Activated T-cell treated with anti-CD3 and anti-CD28 coated beads for 48 hours (primary cell): ENCODE measurements at places on chromosomes 16 and 17.

- no peak for DNase-seq
These were observed 22.6 kb downstream of the LRRC36 start for GRCh38 chr16:67349172-67349571.

DNA sequence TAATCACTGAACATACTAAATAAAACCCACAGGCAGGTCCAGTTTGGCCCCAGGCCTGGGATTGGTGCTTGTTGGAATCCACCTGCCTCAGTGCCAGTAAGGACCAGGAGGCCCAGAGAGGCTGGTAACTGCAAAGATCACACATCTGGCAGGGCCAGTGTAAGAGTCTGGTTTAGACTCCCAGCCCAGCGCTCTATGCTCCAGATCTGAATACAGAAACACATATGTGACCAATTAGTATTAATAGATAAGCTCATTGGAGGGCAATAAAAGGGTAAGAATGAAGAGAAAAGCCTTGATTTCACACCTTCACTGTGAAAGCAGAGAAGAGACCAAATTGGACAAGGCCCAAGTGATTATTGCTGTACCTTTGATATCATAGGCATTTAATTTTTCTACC lies 13.6 kb upstream of the CCDC182 start:
- DNase-seq = no peak

- no peak for DNase-seq
These were observed 24.9 kb downstream of the CDRT15 start for GRCh38 chr17:14211801-14212200.

DNA sequence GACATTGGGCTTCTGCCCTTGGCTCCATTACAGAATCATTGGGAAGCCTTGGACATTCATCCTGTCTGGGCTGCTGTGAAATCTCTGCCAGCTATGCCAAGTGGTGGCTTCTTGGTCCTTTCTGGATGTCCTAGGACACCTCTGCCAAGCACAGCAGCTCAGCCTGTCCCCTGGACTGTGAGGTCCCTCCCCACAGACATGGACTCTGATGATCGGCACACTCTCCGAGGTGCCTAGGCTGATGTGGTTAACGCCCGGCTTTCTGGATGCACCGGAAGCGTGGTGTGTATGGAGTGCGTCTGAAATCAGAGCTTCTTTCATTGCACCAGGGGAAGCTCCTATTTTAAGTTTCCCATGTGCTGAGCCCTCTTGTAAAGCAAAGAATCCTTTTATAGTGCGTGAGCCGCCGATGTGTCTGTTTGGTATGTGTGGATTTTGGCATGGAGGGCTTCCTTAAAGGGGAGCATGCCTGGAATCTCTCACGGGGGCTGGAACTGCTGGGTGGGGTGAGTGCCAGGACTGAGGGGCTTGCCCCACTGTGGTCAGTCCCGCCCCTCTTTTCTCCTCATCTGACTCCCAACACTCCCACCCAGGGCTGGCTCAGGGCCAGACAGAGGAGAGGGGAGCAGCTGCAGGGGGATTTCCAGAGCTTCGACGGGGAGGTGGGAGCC lies 7.0 kb upstream of the ARHGAP23 start:
- DNase-seq = no peak

- DNase-seq = no peak
These were observed 580.2 kb downstream of the KCNJ18 start for GRCh38 chr17:22272363-22273146.

GRCh38 chr17:80244871-80245509 lies 15.7 kb upstream of the RNF213 start:
- DNase-seq = no peak

DNA sequence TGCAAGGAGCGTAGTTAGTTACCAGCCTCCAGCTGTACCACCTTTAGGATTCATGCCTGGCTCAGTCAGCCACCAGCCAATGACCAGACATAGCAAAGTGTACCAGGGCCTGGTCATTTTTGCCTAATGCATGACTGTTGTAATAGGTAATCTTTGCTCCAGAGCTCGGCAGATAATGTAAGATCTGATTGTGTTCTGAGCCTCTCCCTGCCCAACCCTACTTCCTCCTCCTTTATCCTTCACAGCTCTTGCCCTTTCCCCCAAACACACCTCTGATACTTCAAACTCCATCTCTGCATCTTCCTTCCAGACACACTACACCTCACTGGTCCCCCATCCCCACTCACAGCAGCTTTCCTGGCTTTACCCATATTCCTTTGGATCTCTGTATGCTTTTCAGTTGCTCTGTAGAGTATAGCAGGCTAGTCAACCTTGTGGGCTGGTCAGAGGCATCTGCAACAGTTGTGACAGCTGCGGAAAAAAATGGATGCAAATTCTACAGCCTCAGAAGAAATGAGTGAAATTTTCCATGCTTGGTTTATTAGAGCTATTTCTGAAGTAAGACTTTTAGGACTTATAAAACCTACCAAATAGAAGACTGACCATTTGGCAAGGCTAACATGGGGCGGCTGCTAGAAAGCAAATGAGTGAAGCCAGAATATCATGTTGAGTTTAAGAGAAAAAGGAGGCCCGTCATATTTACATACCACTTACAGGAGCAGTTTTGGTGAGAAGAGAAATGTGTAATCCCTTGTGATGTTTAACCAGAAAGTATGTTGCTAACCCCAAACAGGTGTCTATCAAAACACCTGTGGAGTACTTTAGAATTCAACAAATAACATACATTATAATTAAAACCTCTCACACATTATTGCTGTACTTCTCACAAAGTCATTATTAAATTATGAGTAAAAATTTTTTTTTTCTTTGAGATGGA lies 19.9 kb upstream of the C16orf87 start:
- no peak for DNase-seq

DNA sequence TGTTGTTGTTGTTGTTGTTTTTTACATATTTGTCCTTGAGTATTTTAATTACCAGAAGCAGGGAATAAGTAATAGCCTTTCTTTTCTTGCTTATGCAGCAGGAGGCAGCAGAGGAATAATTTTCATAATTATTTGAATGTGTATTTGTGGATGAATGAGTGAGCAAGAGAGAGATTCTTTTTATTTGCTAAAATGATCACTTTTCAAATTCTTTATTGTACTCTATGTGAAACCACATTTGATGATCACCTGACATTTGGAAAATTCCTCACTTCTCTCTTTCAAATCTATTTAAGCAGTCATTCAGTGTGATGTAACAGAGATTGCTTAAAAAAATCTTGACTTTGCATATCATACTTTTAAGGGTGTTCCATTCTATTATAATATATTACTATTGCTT lies 223.6 kb downstream of the BCAS3 start:
- DNase-seq = no peak
